ENCODE measurements at places on chromosomes 2 and 18.

GRCh38 chr18:62784966-62785413, 69.6 kb downstream of the PHLPP1 start:
- DNase-seq, result no peak

- no peak for DNase-seq
These were observed 238.5 kb upstream of the EPHA4 start for GRCh38 chr2:221810650-221811049.

DNA sequence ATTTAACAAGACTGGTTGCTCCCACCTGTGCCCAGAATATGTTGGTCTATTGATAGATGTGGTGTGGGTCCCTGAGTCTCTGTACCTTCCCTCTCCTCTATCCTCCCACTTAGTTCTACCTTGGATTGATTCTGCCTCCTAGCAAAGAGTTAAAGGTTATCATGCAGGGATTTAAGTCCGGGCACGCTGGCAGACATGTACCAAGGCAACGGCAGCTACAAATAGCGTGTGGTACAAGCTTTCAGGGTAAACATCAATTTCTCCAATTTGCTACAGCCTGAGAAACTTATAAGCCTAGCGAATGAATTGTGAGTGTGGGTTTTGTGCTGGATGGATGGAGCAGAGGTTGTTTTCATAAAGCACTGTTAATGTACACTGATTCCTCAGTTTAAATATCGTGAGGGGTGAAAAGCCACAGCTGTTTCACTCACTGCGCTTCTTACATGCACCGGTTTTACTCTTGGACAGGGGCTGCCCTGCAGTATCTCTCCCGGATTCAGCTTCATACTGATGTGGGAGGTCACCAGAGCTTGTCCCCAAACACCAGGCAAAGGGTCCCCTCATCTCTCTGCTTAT, 289.8 kb downstream of the ICOS start:
- DNase-seq, result no peak

DNA sequence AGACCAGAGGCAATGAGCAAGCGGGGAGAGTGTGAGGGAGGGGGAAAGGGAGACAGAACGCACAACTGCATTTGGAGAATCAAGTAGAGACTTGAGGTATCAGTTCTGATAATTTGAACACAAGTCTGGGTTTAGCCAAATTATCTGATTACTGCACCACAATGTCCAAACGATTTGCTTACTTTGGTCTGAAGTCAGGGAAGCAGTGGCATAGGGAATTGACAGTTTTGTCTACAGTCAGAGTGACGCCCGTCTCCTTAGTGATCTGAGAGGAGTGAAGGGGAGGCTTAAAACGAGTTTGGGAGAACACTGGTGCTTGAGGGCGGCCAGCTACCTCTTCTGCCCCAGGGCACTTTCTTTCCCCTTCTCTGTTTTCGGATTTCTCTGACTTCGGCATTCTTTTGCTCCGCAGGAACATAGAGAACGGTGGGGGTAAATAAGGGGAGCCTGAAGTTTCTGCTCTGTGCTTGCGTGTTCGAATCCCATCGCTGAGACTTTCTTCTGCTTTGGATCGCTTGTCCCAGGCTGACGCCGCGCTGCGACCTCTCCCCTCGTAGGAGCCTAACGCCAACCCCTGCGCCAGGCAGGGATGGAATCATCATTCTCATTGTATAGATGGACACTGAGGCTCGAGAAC, 2.9 kb upstream of the DLX2 start:
- no peak for DNase-seq

- DNase-seq, result no peak
These were observed 24.6 kb upstream of the B3GNT7 start for GRCh38 chr2:231370749-231371429.

DNA sequence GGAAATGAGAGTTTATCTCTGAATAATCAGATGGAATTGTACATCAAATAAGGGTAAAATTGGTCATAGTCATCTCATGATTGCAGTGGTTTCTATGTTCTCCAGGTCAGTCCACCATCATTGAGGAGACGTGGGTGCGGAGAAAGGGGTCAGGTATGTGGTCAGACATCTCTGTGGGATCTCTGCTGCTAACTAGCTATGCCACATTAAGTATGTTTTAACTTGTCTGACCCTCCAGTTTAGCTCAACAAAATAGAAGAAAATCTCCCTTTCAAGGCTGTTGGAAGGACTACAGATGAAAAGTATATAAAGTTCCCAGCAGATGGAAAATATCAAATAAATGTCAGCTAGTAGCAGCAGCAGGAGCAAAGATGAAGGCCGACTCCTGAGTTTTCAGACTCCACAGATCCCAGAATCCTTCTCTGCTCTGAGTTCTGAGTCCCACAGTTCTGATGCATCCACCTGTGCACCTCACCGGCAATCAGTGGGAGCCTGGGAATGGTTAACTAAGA, 106.6 kb upstream of the CYP1B1 start:
- no peak for DNase-seq

DNA sequence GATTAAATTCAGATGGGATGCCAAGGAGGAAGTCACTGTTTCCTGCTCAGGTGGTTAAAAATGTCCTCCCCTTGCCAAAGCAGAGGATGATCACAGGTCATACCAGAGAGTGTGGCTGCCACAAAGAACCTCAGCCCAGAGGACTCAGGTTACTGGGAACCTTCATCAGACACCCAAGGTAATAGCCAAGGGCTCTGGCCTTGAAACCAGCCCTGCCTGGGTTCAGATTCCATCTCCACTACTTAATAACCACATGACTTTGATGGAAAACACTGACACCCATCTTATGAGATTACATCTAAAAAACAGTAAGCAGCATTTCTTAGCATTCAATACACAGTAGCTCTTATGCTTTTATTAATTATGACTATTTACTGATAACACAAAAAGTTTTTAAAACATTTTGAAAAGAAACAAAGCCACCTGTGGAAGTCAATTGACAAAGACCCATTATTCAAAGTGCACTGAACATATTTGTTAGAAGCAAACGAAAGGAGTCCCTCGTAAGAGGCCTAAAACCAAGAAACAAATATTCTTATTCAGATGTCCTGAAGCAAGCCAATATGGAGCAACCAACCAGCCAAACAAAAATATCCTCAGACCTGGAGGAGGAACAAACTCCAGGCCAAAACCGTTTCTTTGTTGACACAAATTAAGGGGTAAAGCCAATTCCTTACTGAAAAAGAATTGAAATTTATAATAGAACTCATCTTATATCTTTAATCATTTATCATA, 241.5 kb downstream of the RNF152 start:
- DNase-seq, result no peak

DNA sequence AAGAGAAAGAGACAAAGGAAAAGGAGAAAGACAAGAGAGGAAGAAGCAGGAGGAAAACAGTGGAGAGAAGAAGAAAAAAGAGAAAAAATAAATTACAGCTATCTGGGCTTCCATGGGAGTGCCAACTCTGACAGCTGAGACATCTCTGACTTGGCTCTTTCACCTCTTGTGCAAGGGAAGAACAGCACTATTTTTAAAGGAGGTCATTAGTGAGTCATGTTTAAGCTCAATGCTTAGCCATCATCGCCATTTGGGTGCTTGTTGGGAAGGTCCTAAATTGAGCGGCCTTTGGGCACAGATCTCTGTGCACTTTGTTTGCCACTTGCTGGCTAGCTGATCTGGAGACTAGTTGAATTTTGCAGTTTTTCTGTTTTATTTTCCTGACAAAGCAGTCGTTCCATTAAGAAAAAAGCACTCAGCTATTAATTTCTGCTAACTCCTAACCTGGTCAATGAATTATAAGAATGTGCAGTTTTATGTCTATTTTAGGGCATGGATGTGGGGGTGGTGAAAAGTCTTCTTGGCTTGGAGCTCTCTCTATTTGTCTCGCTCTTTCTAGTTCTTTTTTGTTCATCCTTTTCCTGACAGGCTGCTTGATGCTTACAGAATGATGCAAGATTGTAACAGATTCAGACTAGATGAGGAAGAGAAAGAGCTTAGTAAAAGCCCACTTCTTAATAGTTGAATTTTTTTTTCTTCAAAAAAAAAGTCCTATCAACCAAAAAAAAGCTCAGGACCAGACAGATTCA, 231.5 kb downstream of the SLC8A1 start:
- DNase-seq, result no peak

- no peak for DNase-seq
These were observed 278.3 kb upstream of the CYP26B1 start for GRCh38 chr2:72425996-72426395.

All from H1 (cell line).